Foreskin keratinocyte (primary cell): ENCODE measurements at places on chromosomes 2 and 18.

GRCh38 chr2:42924418-42924886, 132.1 kb upstream of the HAAO start:
- DNase-seq = no peak

GRCh38 chr2:74740741-74741431, 86.8 kb downstream of the SEMA4F start:
- DNase-seq = peak; percentile 100

GRCh38 chr2:161992531-161992930, 81.5 kb downstream of the DPP4 start:
- no peak for DNase-seq

GRCh38 chr18:47260120-47260923, 8.9 kb upstream of the SKOR2 start:
- no peak for DNase-seq

DNA sequence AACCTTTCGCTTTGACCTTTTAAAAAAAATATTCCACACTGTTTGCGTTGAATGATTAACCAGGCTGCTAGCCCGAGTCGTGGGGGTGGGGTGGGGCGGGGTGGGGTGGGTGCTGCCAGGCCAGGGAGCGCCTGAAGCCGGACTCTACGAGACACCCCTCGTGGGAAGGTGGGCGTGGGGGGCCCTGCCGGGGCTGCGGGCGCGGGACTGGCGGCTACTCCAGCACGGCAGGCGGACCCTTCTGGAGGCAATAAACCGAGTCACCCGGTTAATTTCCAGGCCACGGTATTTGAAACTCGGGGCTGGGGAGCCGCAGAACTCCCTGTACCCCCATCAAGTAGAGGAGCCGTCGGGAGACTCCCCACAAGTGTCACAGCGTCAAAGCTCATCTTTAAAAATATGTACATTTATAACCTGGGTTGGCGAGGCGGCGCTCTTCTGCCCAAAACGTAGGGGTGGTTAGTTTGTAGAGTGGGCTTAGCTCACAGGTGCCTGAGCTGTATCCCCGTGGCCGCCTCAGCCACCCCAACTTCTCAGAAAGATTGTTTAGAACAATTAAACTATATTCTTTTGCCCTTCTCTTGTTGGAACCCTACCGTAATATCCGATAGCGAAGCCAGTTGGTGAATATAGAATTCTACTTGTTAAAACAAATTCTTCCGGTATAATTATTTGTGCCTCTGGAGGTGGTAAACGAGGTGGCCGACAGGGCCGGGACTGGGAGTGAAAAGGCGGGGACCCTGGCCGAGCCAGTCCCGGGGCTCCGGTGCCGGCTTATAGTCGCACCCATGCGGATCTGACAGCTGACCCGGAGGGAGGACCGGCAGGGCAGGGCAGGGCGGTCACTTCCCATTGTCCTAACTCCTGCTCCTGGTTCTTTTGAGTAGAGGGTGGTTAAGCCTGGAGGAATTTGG, 1.4 kb downstream of the B3GNT2 start:
- no peak for DNase-seq

DNA sequence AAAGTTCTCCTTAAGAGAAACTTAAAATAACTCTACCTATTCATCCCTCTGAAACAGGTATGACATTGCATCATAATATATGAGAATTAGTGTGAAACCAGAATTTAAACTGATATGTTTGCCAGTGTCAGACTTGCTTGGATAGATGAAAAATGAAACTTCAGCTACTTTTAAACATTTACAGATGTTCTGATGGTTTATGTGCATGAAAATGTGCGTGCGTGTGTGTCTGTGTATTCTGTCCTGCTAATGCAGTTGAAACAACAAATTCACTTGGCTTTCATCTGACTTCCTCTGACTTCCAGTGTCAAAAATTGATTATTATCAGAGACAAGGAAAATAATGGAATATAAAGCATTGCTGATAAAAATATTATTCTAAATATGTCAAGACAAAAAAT, 719.4 kb downstream of the LRP1B start:
- no peak for DNase-seq

DNA sequence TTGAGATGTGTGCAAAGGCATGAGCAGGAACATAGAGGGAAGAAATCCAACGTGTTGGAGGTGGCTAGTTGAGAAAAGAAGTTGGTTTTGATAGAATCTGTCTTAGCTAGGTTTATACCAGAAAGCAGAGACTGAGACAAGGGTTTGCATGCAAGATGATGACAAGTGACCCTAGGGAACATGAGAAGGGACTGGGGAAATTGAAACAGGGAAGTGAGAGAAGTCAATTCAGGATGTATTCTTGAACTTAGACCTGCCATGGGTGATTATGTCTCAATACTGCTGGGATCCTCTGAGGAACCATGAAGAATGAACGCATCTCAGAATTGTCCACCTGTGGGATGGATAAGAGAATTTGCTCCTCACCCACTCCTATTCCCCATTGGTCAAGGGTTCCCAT, 20.5 kb downstream of the IL36A start:
- DNase-seq = no peak

DNA sequence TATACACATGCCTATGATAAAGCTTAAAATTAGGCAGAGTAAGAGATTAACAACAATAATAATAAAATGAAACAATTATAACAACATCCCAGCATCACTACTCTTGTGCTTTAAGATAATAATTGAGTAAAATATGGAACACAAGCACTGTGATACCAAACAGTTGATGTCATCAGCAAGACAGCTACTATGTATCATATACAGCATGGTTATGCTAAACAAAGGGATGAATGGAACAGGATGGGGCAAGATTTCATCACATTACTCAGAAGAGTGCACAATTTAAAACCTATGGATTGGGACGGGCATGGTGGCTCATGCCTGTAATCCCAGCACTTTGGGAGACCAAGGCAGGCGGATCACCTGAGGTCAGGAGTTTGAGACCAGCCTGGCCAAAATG, 1221.0 kb downstream of the SUCLG1 start:
- DNase-seq = no peak

- DNase-seq = no peak
These were observed 94.8 kb upstream of the LPIN2 start for GRCh38 chr18:3107740-3108151.

DNA sequence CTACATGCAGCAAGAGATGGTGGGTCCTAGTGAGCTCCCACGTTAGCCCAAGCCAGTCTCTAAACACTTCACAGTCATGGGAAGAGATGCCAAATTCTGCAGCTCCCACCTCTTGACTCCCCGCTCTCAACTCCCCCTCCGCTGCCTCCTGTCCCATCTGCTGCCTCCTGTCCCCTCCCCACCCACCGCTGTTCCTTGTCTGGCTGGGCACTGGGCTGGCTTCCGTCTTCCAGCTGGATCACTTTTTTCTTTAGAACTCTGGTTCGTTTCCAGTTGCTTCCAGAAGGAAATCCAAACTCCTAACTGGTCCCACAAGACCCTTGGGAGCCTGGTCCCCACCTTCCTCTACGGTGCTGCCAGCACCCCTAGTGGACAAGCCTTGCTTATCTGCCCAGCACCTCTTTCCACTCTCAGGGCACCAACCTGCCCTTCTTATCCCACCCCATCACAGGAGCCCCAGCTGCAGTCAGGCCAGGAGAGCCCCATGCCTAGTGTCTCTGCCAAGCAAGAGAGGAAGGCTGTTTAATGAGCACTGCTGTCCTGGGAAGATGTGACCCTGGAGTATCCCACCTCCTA, 12.1 kb upstream of the TWIST2 start:
- DNase-seq = no peak

DNA sequence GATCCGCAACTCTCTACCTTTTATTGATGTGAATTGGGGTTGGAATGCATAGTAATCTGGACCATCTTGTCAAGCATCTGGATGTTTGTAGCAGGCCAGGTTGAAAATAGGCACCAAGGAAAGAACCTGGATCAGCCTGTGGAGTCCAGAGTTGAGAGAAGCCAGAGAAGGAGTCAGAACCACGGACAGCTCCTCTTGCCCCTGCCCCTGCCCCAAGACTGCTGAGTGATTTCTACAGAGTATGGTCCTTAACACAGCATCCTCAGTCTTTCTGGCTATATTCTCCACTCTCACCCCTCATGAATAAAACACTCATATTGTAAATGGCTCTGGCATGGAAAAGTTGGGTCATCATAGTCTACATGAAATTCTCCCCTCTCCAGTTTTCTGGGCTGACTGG, 154.6 kb downstream of the LOXHD1 start:
- no peak for DNase-seq

GRCh38 chr2:157302492-157303099, 23.0 kb downstream of the ERMN start:
- peak; percentile 10 for DNase-seq

- DNase-seq = no peak
These were observed 36.6 kb downstream of the ZAP70 start for GRCh38 chr2:97750017-97750416.

DNA sequence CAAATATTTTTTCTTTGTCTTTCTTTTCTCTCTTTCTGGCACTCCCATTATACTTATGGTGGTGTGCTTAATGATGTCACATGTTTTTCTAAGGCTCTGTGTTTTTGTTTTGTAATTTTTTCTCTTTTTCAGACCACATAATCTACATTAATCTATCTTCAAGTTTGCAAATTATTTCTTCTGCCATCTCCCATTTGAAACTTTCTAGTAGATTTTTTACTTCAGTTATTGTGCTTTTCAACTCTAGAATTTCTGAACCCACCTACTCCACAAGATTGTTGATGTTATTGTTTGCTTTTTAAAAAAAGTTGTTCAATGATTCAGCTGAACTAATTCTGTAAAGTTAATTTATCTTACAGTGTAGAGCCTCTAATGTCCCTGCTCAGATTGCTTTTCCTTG, 121.4 kb downstream of the SCN3A start:
- no peak for DNase-seq

GRCh38 chr18:44852818-44853217, 172.1 kb downstream of the SETBP1 start:
- DNase-seq = no peak

DNA sequence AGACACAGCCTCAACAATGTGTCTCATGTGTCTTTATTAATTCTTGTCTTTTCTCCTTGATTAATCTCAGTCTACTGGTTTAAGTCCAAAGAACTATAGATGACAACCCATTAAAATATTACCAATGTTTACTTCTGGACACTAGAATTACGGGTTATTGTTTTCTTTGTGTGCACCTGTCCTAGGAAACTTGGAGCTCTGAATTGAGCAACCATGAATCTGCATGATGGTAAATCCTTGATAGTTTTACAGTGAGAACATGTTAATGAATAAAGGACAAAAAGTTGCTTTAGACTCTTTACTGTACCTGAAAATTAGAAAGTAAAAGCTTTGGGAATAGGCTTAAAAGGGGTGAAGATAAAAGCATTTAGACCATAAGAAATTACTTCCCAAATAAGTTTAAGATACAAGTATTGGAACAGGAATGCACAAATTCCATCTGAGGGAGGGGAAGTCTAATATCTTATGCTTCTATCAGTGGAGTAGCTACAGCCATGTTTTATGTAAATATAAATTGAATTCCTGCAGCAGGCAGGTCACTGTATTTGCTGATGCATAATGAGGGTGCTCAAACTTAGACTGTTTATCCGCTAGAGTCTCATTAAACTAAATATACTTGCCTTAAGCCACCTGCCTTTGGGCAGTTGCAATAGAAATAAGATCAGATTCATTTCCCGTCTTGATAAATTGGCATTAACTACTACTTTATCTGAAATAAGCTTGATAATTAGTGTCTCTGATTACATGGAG, 603.7 kb upstream of the GCFC2 start:
- no peak for DNase-seq

DNA sequence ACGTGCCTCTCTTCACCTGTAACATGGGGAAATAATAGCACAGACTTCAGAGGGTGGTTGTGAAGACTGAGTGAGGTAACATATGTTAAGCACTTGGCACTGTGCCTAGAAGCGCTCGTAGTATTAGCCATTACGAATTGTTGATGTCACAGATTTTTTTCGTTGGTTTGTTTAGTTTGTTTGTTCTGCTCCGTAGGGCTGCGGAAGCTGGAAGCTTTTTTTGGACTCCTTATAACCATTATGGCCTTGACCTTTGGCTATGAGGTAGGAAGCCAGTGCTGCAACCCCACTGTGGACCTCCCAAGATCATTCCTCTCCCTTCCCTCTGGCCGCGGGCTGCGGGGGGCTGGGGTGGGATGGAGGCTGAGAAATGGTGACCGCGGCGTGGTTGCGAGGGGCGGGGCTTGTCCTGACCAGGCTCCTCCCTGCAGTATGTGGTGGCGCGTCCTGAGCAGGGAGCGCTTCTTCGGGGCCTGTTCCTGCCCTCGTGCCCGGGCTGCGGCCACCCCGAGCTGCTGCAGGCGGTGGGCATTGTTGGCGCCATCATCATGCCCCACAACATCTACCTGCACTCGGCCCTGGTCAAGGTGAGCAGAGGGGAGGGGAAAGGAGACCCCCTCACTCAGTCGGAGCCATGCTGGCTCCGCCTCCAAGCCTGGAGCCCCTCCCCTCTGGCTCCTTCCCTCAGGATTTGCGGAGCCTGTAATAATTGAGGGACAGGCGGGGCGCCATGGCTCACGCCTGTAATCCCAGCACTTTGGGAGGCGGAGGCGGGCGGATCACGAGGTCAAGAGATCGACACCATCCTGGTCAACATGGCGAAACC, 5.5 kb downstream of the SLC11A1 start:
- no peak for DNase-seq

- no peak for DNase-seq
These were observed 24.1 kb downstream of the PSMG2 start for GRCh38 chr18:12726774-12727550.

DNA sequence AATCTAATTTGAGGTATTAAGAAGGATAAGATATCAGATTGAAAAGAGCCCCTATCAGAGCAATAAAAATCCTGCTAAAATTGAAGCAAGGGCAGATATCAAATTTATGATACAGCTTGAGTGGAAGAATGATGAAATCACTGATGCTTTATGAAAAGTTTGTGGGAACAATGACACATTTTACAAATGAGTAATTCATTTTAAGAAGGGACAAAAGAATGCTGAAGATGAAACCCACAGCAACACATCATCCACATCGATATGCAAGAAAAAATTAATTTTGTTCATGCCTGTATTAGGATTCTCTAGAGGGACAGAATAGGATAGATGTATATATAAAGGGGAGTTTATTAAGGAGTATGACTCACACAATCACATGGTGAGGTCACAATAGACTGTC, 355.6 kb upstream of the GYPC start:
- DNase-seq = no peak

GRCh38 chr18:7579176-7579917, 12.2 kb downstream of the PTPRM start:
- no peak for DNase-seq

- DNase-seq = no peak
These were observed 33.4 kb downstream of the TTR start for GRCh38 chr18:31624892-31625640.

DNA sequence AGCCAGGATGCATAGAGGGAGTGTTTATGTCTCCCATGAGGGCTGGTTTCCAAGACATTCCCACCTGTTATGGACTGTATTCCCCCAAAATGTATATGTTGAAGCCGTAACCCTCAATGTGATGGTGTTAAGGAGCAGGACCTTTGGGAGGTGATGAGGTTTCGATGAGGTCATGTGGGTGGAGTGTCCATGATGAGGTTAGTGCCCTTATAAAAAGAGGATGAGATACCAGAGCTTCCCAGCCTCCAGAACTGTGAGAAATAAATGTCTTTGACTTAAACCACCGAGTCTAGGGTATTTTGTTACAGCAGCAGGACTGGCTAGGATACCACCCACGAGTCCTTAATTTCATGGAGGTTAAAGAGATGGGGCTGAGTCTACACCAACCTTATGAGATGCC, 22.6 kb upstream of the EPAS1 start:
- no peak for DNase-seq

- no peak for DNase-seq
These were observed 6.2 kb downstream of the ESPNL start for GRCh38 chr2:238106339-238106697.

GRCh38 chr2:177038787-177039484, 173.7 kb upstream of the HNRNPA3 start:
- DNase-seq = no peak

GRCh38 chr18:44693030-44693784, 12.5 kb downstream of the SETBP1 start:
- peak; percentile 97 for DNase-seq
